Activated CD4-positive, alpha-beta T cell treated with anti-CD3 and anti-CD28 coated beads, Interleukin-2, amount 10 ng/mL, durations not matched to agents 7 days and 5 days (primary cell): ENCODE measurements at places on chromosomes 6 and 20. TPM values are rescaled to one million over a fixed set of nuclear protein-coding genes. Genes with fewer than 3 reads are reported as not detected.

- no peak for DNase-seq
Measured at GRCh38 chr6:9890893-9891292, 524.0 kb downstream of the TFAP2A start.

Gene LST1
- total RNA-seq, result 33.3 TPM

DNA sequence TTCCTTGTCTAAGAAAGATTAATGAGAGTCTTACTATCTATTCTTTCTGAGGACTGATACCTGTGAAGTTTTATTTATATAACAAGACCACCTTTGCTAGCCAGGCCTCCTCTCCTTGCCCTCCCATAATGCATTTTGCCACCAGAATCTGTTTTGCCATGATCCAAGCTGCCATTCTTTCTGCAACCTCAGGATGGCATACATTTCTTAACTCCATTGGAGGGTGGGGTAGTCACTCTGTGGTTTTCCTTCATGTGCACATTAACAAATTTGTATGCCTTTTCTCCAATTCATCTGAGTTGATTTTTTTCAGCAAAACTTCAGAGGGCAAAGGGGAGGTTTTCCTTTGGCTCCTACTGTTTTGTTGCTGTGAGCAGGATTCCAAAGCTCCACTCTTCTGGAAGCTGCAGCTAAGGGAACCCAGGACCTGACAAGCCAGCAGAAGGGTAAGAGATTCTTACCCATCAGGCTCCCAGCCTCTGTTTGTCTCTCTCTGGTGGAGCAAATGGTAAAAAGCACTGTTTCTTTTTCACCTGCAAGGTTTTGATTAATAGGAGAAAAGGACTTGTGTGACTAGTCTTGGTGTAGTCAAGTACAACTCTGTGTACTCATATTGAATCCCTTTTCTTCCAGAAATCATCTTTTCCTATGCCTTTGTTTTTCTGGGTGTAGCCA is 26.2 kb upstream of the ENPP4 start:
- no peak for DNase-seq

Gene PRDM13
- not detected for total RNA-seq

Gene MYL9
- total RNA-seq, result 0.42 TPM

DNA sequence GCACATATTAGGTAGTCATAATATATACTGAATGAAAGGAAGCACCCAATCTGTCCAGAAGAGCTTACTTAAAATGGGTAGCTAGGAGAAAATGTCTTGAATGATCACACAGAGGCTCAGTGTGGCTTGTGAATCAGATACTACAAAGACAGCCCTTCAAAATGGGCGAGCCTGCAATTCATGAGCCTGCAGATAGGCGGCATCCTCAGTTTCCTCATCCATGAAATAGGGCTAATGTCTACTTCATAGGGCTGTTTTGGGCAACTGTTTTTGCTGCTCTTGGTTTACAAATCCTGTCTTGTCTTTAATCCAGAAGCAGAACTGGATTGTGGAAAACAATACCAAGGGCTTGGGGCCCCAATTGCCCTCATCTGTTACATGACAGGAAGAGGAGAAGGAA is 129.3 kb upstream of the KCNK16 start:
- DNase-seq, result no peak

DNA sequence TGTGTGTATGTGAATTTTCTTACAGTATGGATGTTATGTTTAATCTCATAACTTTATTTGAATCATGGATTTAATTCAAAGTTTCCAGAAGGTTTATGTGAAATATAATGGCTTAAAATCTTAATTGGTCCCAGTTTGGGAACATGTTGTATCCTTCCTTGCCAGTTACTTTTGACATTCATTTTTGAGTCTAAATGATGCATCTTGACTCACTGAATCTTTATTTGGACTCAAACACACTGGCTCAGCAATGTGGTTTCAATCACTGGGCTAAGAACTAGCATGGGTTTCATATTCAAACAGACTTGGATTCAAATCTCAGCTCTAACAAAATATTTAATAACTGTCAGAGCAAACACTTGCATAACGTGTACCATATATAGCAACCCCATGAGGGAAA is 25.9 kb upstream of the TFAP2B start:
- no peak for DNase-seq

Gene TRAPPC3L
- not detected for total RNA-seq

GRCh38 chr20:3710703-3711483 is 1.5 kb downstream of the SIGLEC1 start:
- peak; percentile 72 for DNase-seq
